ENCODE measurements at places on chromosomes 13 and 19.

GRCh38 chr19:18257503-18258470 is 16.5 kb downstream of the IQCN start:
- DNase-seq: peak; percentile 43

DNA sequence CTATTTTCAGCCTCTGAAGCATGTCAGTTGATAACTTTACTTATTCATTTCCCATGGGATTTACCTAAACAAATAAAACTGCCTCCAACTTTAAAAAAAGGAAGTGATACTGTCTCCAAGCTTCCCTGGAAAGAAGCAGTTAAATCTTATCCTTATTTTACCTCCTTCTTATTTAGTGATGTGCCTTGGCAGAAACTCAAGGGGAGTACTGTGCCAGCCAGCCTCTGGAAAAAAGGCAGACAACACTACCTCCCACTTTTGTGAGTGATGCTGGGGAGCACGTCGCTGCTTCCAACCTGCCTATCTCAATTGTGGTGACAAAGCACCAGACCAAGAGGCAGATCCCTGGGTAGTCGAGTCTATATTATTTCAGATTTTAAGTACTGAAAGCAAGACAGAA is 765.6 kb downstream of the DIAPH3 start:
- DNase-seq: no peak

DNA sequence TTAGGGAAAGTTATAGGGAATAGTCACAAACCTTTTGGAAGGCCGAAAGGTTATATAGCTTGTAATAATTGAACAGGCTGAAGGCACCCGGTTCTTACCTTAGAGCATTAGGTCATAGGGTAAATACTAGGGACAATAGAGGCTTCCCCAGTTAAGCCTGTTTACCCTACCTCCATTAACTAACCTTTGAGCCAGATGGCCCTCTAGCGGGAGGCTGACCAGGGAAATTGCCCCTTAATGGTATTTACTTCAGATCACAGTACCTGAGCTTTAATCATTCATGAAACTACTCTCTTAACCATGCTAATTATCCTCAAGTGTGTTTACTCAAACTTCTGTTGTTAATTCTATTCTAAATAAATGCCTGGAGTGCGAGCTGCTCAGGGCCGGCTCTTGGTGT is 20.4 kb upstream of the ZNF83 start:
- no peak for DNase-seq

GRCh38 chr19:6429419-6430221 is 3.9 kb downstream of the SLC25A41 start:
- no peak for DNase-seq

GRCh38 chr19:3851254-3852176 is 17.3 kb downstream of the ZFR2 start:
- no peak for DNase-seq

GRCh38 chr13:113748862-113749451 is 10.1 kb upstream of the TMEM255B start:
- no peak for DNase-seq

DNA sequence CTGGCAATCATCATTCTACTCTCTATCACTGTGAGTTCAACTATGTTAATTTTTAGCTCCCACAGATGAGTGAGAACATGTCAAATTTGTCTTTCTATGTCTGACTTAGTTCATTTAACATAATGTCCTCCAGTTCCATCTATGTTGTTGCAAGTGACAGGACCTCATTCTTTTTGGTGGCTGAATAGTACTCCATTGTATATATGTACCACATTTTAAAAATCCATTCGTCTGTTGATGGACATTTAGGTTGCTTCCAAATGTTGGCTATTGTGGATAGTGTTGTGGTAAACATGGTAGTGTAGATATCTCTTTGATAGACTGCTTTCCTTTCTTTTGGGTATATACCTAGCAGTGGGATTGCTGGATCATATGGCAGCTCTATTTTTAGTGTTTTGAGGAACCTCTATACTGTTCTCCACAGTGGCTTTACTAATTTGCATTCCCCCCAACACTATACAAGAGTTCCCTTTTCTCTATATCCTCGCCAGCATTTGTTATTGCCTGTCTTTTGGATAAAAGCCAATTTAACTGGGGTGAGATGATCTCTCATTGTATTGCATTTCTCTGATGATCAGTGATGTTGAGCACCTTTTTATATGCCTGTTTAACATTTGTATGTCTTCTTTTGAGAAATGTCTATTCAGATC is 124.1 kb downstream of the PCCA start:
- no peak for DNase-seq

DNA sequence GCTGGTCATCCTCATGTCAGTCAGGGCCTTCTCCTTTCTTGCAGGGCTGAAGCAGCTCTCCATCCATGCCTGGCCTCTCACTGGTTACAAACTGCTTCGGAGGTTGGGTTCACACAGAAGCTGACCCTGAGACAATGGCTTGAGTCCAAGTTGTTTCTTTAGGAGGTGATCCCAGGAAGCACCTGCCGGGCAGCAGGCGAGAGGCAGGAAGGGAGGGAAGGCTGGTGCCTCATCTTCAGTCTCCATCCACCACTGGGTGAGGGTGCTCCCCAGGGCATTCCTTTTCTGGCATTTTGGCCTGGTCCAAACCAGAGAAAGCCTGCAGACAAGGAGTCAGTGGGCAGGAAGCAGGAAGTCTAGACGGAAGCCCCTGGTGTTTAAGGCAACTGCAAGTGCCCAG is 17.6 kb upstream of the SPATA13 start:
- no peak for DNase-seq

- DNase-seq: peak; percentile 64
These were observed 69.6 kb downstream of the ARHGEF7 start for GRCh38 chr13:111184458-111185401.

DNA sequence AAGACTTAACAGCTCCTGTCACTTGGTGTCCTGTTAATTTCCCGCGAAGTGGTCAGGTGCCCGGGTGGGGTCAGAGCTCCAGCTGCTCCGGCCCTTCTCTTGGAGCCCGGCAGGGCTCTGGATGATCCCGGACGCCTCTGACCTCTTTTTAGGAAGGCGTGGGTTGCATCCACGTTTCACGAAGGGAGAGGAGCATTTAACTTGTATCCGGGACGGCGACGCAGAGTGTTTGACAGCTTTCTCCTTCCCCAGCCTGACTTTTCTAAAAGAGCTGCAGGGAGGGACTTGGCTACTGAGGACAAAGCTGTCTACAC is 656 bp downstream of the ZNF155 start:
- DNase-seq: no peak

- DNase-seq: no peak
These were observed 7.5 kb upstream of the WDFY2 start for GRCh38 chr13:51576754-51577153.

GRCh38 chr19:41261474-41262190 is 2.5 kb upstream of the HNRNPUL1 start:
- DNase-seq: peak; percentile 2

- DNase-seq: no peak
These were observed 1348.6 kb upstream of the SLC10A2 start for GRCh38 chr13:104414771-104415170.

GRCh38 chr13:32126278-32126677 is 94.7 kb downstream of the FRY start:
- DNase-seq: no peak

- DNase-seq: no peak
These were observed 15.0 kb upstream of the SLC35E1 start for GRCh38 chr19:16586991-16587832.

DNA sequence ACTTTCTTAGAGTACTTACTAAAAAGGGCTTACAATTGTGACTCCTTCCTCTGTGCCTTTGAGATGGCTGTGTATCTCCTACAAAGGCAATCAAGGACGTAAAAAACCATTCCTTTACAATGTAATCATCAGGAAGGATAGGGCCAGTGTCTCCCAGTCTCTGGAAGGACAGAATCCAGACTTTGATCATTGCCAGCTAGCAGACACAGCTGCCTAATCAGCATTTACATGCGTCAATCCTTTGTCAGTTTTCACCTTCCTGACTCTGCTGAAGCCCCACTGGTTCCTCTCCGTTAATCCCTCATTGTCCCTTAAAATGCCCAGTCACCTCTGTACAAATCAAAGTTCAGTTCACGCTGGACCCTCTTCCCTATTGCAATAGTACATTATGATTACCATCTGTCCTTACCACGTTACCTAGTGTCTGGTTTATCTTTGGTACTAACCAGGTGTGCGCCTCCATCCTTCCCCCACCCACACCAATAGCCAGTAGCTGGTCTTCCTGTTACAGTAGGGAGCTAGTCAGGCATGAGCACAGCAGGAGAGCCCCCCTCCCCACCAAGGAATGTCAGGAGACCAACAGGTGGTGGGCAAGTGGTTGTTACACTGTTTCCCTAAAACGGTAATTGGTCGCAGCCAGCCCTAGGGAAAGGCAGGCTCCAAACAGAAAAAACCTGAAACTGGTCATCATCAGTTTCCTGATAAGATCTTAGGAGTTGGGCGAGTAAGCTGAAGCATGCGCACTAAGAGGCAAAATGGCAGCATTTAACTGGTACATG is 49.7 kb downstream of the TGDS start:
- DNase-seq: no peak

GRCh38 chr19:5479958-5480357 is 24.7 kb downstream of the ZNRF4 start:
- DNase-seq: no peak

GRCh38 chr13:97475011-97475410 is 41.0 kb downstream of the RAP2A start:
- DNase-seq: no peak

GRCh38 chr13:28553971-28554370 is 59.0 kb upstream of the FLT1 start:
- DNase-seq: peak; percentile 89

- DNase-seq: no peak
These were observed 116.9 kb downstream of the DPF1 start for GRCh38 chr19:38107129-38107528.

GRCh38 chr13:33797622-33798021 is 20.3 kb upstream of the RFC3 start:
- peak; percentile 83 for DNase-seq

GRCh38 chr13:44181931-44182330 is 191.7 kb upstream of the SERP2 start:
- DNase-seq: no peak

GRCh38 chr19:410243-410781 is 1.4 kb upstream of the C2CD4C start:
- no peak for DNase-seq

DNA sequence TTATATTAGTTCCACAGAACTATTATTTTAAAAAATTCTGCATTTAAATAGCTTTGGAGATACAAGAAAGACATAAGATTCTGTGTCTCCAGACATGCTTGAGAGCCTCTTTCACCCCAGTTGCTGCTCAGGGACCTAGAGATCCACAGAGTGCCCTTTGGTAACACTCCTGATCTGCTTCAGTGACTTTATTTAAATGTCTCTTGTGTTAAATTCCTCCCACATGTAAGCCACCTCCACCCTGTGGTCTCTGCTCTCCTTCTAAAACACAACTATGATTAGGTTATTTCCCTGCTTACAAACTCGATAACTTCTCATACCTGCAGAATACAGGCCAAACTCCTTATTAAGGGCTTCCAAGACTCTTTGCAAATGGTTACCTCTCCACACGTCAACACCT is 141.0 kb downstream of the RFC3 start:
- no peak for DNase-seq

- DNase-seq: no peak
These were observed 29.8 kb downstream of the ADGRE2 start for GRCh38 chr19:14748601-14749000.

GRCh38 chr19:16026131-16026530 is 50.2 kb upstream of the TPM4 start:
- DNase-seq: no peak

- no peak for DNase-seq
These were observed 8.0 kb downstream of the UBXN6 start for GRCh38 chr19:4449639-4450028.

GRCh38 chr13:87972568-87972967 is 301.4 kb downstream of the SLITRK5 start:
- DNase-seq: no peak

DNA sequence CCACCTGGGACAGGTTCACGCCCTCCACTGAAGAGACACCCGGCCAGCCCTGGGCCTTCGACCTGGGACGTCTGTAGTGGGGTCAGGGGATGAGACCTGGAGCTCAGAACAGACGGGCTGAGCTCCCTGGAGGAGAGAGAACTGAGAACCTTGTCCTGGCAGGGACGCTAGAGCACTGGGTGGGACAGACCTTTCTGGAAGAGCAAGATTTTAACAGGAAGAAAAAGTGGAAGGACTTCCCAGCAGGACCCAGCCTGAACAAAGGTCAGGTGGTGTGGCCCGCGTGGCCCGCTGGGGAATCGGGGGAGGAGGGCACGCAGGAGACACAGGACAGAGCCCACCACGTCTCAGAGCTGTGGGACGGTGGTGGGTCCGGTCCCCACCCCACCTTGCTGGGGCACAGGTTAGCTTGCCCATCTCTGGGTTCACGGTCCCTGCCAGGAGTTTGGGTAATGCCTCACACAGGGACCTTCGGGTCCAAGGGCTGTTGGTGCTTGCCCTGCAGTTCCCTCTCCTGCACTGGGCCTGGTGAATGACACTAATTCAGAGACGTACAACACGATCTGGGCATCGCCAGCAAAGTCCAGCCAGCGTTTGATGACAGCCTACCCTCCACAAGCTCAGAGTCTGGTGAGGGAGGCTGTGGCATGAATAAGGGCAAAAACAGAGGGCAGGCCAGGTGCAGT is 1.2 kb upstream of the EFNA2 start:
- no peak for DNase-seq

DNA sequence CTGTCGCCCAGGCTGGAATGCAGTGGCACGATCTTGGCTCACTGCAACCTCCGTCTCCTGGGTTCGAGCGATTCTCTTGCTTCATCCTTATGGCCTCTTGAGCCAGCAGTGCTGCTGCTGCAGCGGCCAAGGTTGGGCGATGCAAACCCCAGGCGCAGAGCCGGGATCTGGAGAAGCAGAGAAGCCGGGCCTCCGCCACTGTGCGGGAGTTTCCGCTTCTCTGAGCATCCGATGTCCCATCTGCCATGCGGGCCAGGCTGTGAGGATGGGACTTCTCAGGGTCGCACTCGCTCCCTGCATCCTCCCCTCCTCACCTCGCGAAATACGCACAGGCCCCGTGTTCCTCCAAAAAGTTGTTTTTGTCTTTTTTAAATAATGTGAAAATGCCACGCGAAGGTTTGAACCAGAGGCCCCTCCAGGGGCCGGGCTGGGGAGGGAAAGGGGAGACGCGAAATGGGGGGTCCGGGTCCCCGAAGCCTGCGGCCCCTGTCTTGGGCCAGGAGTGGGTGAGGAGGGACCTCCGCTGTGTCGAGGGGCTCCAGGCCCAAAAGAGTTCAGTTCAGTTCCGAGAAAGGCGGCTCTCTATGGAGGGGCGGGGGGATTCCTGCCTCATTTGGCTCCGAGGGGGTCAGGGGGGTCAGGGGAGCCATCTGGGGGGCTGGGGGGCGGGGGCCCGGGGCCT is 15.9 kb downstream of the CYTH2 start:
- no peak for DNase-seq

DNA sequence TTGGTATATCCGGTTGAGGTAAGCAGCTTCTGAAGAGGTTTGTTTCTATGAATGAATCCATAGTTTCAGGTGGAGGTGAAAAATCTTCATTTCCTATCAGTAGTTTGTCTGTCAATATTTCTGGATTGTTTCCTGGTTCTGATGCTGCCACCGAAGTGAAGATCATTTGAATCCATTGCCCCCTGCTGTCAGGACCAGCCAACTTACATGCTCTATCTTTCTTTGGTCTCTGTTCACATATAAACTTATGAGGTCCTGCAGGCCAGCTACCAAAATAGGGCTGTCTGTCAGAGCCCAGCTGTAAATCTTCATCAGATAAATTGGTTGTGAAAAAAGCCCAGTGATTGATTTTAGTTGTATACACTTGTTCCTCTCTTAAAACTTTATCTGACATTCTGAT is 15.2 kb upstream of the N4BP2L1 start:
- DNase-seq: peak; percentile 8
